Right kidney (tissue), 9 donors: ENCODE measurements at places on chromosomes 1 and 21.

DNA sequence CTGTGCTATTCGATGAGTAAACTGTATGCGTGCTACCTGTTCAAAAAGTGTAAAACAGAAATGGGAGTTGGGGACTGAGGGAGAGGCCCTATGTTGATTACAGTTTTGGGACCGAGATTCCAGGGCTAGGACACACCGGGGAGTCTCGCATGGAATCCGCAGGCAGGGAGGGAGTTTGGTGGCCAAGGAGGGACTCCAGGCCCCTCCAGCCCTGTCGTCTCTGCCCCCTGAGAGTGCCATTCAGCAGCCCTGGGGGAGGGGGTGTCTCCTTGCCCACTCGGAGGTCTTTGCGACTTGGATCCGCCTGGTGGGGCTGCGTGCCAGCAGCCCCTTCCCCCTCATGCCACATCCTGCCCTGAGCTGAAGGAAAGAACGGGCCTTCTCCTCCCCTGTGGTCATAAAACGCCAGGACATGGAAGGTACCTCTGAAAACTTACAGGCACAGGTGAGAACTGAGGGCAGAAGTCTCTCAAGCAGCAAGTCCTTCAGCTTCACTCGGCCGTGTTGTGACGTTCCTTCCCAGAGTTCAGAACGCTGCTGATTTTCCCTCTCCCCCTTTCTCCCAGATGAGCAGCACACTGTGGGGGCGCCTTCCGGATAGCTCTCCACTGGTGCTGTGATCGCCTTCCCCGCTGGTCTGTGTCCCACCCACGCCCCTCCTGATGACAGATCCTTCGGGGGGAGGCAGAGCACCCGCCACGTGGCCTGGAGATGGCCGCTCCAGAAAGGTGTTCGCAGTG lies 141.4 kb downstream of the PEX14 start:
- DNase-seq: no peak

DNA sequence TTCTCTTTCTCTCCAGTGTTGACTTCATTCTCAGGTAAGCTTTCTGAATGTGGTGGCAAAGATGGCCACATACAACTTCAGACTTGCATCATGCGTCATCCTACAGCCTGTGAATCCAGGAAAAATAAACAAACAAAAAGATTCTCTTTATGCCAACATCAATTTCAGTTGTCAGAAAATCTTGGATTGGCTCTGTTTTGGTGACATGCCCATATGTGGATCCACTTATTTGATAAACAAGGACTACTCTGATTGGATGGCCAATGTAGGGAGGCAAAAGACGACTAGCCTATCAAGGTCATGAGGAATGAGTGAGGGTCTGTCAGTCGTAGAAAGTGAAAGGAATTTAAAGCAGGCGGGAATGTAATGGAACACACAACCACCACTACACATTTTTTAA lies 866.6 kb downstream of the USP25 start:
- no peak for DNase-seq

GRCh38 chr1:166811691-166812090 lies 27.6 kb upstream of the POGK start:
- DNase-seq: no peak

- no peak for DNase-seq
These were observed 124.7 kb upstream of the ARHGEF16 start for GRCh38 chr1:3329640-3330281.

- no peak for DNase-seq
These were observed 8.3 kb upstream of the GPR89B start for GRCh38 chr1:147919896-147920295.

- no peak for DNase-seq
These were observed 33.2 kb upstream of the KIAA0040 start for GRCh38 chr1:175225805-175226129.

DNA sequence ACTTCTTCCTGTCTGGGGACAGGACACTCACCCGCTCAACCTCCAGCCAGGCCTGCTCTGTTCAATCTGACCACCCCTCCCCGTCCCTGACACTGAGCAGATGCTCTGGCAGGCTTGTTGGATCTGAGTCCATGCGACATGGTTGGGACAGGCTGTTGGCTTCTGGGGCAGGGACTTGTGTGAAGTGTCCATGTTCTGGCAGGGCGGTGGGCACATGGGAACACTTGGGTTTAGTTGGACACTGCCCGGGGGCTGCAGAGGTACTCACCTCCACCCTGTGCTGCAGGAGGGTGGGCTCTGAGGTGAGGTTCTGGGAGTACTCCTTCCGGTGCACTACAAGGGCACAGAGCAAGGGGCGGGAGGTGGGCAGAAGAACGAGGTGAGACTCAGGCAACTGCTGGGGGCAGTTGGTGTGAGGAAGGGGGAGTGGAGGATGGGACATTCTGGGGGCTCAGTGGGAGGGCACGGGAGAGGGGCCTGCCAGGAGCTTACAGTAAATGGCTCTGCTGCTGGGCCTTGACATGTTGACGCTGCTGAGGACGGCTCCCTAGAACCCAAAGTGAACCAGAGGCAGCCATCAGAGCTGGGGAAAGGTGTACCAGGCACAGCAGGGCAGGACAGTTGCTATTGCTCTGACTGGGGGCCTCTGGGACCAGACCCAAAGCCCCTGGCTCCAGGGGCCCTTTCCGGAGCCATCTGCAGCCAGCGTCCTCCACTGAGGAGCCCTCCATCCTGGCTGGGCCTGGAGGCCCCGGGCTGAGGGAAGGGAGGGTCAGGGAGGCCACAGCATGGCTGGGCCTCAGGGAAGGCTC lies 2.3 kb downstream of the EPS8L3 start:
- DNase-seq: no peak

DNA sequence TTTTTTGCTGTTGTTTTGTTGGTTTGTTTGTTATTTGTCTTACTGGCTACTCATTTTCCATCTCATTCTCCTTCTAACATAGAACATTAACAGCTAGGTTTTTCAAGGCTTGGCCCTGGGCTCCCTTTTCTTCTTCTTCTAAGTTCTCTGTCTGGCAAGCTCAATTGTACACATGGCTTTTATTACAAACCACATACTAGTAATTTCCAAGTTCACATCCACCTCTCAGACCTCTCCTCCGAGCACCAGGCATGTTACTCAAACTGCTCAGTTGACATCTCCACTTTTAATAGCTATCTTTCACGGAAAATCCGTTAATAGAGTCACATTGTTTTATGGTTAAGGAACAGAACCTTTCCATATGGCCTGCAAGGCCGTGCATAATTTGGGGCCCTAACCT lies 736.9 kb upstream of the ADAMTS5 start:
- DNase-seq: no peak

DNA sequence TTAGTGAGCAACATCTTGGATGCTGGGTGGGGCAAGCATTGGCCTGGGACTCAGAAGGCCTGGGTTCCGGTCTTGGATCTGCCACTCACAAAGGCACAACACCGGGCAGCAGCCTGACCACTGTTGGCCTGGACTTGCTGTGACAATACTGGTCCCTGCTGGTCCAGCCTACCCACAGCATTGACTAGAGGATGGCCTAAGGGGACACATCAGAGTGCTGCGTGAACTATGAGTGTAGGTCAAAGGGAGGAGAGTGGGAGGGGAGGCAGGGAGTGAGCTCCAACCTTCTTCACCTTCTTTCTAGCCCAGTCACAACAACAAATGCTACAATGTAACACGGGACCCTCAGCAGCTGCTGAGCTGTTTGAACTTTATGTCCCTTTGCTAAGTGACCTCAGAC lies 31.1 kb downstream of the TMEM50A start:
- DNase-seq: no peak

DNA sequence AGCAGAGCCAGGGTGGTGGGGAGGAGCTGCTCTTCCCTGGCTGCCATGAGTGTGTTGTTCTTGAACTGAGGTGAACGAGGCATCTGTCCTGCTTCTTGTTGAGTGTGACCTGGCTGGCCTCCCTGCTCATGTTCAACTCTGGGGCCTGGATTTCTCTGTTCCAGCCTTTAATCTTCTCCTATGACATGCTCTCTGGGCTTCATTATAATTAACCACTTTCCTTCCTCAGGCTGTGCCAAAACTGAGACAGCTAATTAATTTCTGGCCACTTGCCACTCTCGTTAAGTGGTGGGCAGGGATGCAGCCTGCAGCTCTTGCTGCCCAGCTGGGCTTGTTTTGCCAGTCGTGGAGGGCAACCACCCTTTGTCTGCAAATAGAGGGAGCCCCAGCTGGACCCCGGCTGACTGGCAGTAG lies 23.3 kb downstream of the OPRD1 start:
- DNase-seq: no peak

DNA sequence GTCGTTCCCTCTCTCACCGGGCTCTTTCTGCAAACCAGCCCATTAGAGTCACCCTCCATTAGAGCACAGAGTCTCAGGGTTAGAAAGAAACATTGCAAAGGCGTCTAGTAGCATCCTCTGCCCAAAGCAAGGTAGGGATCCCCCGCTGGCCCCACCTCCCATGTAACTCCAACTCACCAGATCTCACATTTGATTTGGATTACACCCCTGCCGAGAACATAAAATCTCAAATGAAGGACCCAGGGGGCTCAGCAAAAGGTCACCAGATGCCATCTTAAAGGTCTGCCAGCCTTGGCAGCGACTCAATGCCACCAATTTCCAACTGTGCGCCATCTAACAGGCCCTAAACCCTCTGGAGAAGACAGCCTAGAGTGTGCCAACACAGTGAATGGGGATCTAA lies 14.1 kb downstream of the C1orf87 start:
- no peak for DNase-seq

DNA sequence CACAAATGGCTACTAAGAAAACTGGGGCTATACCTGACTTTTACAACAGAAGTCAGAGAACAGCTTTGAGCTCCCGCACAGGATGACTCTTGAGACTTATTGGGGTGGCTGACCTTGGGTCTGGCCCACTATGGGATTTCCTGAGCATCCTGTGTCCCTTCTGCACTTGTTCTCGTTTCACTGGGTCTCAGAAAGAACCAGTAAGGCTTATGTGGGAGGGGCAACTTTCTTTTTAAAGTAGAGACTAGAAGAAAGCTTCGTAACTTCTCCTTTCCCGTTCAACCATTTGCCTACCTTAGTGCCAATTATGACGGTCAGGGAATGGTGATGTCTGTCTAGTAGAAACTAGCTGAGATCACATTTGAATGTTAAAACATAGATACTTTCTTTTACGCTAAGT lies 59.5 kb upstream of the C1orf105 start:
- no peak for DNase-seq

DNA sequence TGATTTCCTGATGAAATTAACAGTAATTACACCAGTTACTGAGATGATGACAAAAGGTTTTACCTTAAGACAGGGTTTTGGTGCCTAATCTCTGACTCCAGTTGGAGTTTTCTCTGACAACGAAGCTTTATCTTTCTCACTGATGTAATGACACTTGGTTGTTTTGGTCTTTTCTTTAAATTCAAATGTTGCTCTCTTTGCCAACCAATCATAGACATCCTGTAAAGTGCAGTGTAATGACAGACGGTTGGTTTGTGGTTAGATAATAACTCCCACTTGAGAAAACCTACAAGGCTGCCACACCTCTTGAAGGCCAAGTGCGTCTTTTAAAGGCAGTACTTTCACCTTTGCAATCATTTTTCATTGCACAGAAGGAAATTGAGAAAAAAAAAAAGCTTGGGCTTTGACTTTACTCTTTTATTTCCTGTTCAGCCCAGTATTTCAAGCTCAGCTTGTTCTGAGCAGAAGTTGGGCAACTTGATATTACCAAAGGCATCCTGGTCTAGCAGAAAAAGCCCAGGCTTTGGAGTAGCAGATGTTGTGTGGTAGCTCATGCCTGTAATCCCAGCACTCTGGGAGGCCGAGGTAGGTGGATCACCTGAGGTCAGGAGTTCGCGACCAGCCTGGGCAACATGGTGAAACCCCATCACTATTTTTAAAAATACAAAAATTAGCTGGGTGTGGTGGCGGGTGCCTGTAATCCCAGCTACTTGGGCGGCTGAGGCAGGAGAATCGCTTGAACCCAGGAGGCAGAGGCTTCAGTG lies 14.9 kb downstream of the PDIK1L start:
- DNase-seq: no peak

- DNase-seq: no peak
These were observed 3.5 kb downstream of the KRTAP10-2 start for GRCh38 chr21:44547656-44548331.

DNA sequence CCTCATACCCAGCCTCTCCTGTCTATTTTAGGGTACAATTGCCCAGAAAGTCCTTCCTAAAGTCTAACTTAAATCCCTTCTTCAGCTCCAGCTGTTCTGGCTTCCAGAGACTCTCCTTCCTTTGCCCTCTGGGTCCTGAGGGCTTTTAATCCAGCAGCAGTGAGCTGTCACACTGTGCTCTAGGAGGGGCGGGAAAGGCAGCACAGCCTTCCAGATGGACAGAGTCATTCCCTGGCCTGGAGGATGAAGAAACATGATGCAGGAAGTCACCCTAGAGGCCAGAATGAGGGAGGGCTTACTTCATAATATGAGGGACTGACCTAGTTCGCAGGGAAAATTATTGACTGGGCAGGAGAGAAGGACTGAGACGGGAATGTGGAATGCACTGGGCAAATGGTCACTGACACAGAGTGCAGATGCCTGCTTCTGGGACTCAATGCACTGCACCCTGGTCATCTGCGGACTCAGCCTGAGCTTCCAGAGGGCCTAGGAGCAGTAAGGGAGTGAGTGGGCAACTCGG lies 1.3 kb downstream of the SH2D2A start:
- peak; percentile 48 for DNase-seq

- no peak for DNase-seq
These were observed 42.2 kb downstream of the SPATA17 start for GRCh38 chr1:217673387-217673786.

DNA sequence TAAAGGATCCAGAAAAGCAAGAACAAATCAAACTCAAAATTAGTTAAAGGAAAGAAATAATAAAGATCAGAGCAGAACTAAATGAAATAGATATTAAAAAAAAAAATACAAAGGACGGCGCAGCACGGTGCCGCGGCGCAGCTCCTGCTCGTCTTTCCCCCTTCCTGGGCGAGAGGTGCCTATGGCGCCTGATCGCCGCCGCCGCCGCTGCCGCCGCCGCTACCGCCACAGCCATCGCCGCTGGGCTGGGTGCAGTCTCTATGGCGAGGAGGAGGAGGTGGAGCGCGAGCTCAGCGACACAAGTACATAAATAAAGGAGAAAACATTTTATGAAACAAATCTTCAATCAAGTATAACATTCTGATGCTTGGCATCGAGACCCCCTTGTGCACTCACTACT lies 77.6 kb upstream of the VANGL1 start:
- DNase-seq: peak; percentile 52

DNA sequence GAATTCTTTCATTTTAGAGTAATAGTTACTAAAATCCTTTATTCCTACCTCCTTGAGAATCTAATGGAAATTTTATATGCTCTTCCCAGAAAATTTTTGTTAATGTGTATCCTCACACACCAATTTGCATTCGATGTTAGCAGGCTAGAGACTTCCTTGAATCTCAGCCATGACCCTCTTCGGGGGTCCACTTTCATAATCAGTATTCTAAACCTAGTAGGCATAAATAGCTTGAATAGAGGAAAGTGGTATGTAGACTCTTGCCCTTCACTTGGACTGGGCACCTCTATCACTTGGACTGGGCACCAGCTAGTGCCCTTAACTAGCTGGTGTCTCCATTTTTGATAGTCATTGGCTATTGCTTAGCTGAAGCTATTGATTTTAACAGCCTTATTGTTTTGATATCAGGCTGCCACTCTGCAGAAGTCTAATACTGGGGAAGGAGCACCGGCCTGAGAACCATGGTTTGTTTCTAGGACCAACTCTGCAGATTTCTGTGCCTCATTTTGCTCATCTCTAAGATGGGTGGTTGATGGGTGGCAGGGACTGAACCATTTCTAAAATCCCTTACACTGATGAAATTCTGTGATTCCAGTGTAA lies 42.8 kb downstream of the MRPL39 start:
- no peak for DNase-seq
